ENCODE measurements at places on chromosomes 12 and 14. TPM values are rescaled to one million over a fixed set of nuclear protein-coding genes. Genes with fewer than 3 reads are reported as not detected.

DNA sequence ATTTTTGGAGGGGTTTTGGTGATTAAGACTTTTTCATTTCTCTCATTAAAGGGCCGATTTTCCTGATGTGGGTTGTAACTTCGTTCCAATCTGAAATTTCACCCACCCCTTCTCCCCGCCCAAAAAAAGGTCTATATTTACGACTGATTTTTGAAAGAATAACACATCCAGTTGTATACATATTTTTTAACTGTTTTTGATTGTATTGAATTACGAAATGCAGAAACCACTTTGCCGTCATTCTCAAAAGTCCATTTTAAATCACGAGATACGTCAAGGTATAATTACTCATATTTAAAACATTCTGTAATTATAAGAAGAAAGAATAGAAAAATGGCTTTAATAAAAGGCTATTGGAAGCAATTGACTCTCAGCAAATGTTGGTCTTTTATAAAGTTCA, 520.7 kb downstream of the MED13L start:
- no peaks in the 10 kb centered on the region for H3K27me3 ChIP-seq
- no peak overlapping the region for H3K4me3 ChIP-seq
- H3K27ac ChIP-seq, result no peak overlapping the region

GRCh38 chr12:61993734-61994345, 266.4 kb upstream of the USP15 start:
- H3K4me1 ChIP-seq, result no peaks in the 10 kb centered on the region
- no peaks in the 10 kb centered on the region for H3K36me3 ChIP-seq
- no peaks in the 10 kb centered on the region for H3K27me3 ChIP-seq
- H3K4me3 ChIP-seq, result no peak overlapping the region
- no peak overlapping the region for H3K27ac ChIP-seq

SENP1 gene
- 84.2 TPM for total RNA-seq

KLRK1 gene
- total RNA-seq, result 2.8 TPM

PAH gene
- 9.3 TPM for total RNA-seq

- H3K36me3 ChIP-seq, result no peaks in the 10 kb centered on the region
- no peak for DNase-seq
- H3K27ac ChIP-seq, result no peak overlapping the region
- no peaks in the 10 kb centered on the region for H3K4me1 ChIP-seq
- H3K4me3 ChIP-seq, result no peak overlapping the region
- no peaks in the 10 kb centered on the region for H3K27me3 ChIP-seq
Observed at GRCh38 chr12:106673141-106673540, 90.3 kb downstream of the RFX4 start.

CFAP54 gene
- total RNA-seq, result 36.9 TPM

- no peak overlapping the region for H3K27ac ChIP-seq
Observed at GRCh38 chr14:93984987-93985410, 8.6 kb upstream of the ASB2 start.

SGPP1 gene
- total RNA-seq, result 30.1 TPM

DNA sequence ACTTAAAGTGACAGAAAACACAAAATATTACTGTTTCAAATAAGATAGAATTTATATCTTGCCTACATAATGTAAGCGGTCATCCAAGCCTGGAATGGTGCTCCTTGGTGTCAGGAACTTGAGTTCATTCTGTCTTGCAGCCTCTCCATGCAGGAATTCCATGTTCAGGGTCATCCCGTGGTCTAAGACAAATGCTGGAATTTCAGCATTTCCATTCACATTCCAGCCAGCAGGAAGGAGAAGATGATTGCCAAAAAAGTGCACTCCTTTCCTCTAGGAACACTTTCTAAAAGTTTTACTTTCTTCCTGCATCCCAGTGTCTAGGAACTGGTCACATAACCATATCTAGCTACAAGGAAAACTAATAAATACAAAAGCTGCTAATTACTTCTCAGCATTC, 106.3 kb downstream of the PTPRO start:
- no peaks in the 10 kb centered on the region for H3K4me1 ChIP-seq
- H3K27ac ChIP-seq, result no peak overlapping the region
- no peaks in the 10 kb centered on the region for H3K27me3 ChIP-seq
- H3K36me3 ChIP-seq, result no peaks in the 10 kb centered on the region
- H3K4me3 ChIP-seq, result no peak overlapping the region

RASAL1 gene
- 18.2 TPM for total RNA-seq

- H3K27ac ChIP-seq, result peak overlapping the region; percentile 86
- H3K4me1 ChIP-seq, result peaks cover 29% of the 10 kb centered on the region
- DNase-seq, result peak; percentile 93
- H3K36me3 ChIP-seq, result no peaks in the 10 kb centered on the region
Observed at GRCh38 chr12:123269395-123269892, 2.2 kb downstream of the CDK2AP1 start.

DNA sequence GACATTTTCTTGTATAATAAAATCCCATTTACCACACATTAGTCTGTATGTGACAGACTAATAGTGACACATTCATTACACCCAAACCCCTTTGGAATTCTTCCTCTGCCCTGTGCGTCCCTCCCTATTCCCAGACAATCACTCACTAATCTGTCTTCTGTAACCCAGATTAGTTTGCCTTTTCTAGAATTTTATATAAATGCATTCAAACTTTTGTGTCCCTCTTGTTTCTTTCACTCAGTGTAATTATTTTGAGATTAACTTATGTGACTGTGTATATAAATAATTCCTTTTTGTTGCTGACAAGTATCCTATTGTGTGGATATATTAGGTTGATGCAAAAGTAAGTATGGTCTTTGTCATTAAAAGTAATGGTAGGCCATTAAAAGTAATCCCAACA, 27.6 kb upstream of the HIP1R start:
- no peak overlapping the region for H3K4me3 ChIP-seq
- no peak for DNase-seq
- no peaks in the 10 kb centered on the region for H3K4me1 ChIP-seq

- no peak overlapping the region for H3K27ac ChIP-seq
- no peak overlapping the region for H3K4me3 ChIP-seq
- H3K4me1 ChIP-seq, result no peaks in the 10 kb centered on the region
- no peaks in the 10 kb centered on the region for H3K36me3 ChIP-seq
Observed at GRCh38 chr12:47615711-47616110, 90.1 kb downstream of the RPAP3 start.
